Gastrocnemius medialis (tissue), 4 donors: ENCODE measurements at places on chromosomes 2 and 18. TPM values are rescaled to one million over a fixed set of nuclear protein-coding genes. Genes with fewer than 3 reads are reported as not detected.
A peak's percentile ranks its signal among the peaks of the same experiment; 100 is the strongest.

DNA sequence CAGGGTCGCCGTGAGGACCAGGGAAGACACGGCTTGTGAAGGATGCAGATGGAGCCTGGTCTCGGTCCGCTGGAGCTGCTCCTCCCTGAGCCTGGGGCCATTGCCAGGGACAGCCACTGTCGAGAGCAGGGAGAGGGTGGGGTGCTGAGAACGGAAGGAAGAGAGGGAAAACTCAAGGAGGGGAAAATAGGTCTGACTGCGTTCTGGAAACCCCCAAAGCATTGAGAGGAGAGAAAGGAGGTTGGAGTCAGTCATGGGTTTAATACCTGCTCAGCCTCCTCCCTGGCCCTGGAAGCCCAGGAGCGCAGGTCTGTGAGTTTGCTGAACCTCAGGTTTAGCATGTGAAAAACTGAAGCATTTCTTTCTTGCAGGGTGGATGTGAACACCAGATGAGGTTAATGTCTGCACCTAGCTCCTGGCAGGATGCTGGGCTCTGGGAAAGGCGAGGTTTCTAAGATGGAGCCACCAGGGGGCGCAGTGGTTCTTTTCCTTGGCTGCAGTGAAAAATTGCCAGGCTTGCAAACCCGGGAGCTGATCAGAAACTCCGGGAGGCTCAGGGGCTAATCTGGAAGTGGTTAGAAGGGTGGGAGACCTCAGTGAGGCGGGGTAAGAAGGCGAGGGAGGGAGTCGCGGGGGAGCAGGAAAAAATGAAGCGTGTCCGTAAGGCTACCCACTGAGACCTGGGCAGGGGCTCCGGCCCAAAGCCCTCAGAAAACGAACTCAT lies 33.6 kb upstream of the RNF149 start:
- no peaks in the 10 kb centered on the region for H3K36me3 ChIP-seq
- no peak overlapping the region for H3K27ac ChIP-seq
- H3K4me3 ChIP-seq: no peak overlapping the region
- DNase-seq: peak; percentile 38

DNA sequence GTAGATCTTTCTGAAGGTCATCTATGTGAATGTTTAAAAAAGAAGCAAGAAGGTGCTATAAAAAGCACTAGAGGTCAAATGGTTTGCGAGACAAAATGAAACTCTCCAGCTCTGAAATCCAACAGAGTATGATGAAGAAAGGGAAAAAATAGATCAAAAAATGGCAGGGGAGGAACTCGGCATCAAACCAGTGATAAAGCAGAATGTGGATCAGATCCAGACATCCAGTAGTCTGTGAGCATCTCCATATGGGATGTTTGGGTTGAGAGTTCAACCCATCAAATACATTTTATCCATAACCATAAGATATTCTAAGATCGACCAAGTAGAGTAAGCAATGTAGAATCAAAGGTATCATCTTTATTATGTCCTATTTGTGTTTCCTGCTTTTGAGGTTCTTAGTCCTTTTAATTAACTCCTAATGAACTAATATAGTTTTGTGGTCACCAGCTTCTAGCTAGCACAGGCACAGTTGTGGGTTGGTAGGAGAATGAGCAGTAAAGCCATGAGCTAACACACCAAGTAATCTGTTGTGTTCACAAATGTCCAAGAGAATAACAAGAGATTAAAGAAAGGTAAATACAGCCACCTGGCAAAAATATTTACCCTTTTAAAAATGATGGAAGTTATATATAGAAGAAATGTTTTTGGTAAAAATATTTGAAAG lies 160.9 kb downstream of the NEDD4L start:
- H3K27me3 ChIP-seq: no peaks in the 10 kb centered on the region
- H3K4me3 ChIP-seq: no peak overlapping the region
- peaks cover 19% of the 10 kb centered on the region for H3K4me1 ChIP-seq
- H3K36me3 ChIP-seq: no peaks in the 10 kb centered on the region

GRCh38 chr2:189841019-189841418 lies 56.8 kb downstream of the PMS1 start:
- no peak for DNase-seq
- H3K27ac ChIP-seq: no peak overlapping the region
- no peaks in the 10 kb centered on the region for H3K36me3 ChIP-seq
- no peak overlapping the region for H3K4me3 ChIP-seq
- no peaks in the 10 kb centered on the region for H3K27me3 ChIP-seq
- H3K4me1 ChIP-seq: peaks cover 8% of the 10 kb centered on the region

DNA sequence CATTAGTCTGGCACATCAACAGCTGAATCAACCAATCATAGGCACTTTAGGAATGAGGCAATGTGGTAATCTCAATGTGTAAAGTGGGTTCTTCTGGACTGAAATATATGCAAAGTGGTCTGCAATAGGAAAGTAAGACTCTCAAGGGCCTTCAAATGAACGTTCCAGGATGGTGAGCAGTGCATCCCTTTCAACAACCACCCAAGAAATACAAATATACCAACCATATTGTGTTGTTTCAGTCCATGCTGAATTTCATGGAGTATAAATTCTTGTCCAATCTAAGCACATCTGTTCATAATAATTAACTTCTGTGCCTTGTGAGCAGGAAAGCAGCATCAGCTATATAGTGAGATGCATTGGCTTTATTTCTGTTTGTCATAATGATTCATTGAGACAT lies 556.2 kb downstream of the THSD7B start:
- no peaks in the 10 kb centered on the region for H3K27me3 ChIP-seq
- no peak for DNase-seq
- no peaks in the 10 kb centered on the region for H3K4me1 ChIP-seq
- no peak overlapping the region for H3K4me3 ChIP-seq
- H3K36me3 ChIP-seq: no peaks in the 10 kb centered on the region
- H3K27ac ChIP-seq: no peak overlapping the region

The C2orf78 gene
- total RNA-seq: not detected

DNA sequence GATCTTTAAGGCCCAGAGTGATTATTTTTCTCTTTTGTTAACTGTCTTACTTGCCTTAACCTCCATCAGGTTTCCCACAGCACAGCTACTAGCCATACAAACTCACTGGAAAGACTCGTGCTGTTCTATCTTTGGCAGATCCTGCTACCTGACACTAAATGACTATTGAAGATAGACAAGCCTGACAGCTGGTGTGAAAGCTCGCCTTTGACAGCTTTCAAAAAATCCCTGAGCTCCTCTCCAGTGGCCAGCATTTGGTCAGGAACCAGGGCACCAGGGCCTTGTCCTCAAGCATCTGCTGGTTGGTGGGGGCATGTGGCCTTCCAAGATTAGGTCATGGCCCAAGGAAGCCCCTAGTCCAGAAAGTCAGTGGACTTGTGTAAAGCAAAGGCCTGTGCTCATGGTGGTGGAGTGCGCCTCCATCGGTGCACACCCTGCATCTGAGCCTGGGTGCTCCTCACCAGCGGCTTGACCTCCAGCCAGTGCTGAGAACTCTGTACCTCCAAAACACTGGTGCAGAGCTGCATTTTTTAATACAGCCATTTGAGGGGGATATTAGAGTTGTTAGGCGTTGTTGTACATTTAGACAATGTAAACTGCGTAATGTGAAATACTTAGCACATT lies 158.5 kb downstream of the NCK2 start:
- peak; percentile 66 for DNase-seq
- peak overlapping the region; percentile 83 for H3K27ac ChIP-seq
- H3K36me3 ChIP-seq: no peaks in the 10 kb centered on the region
- no peak overlapping the region for H3K4me3 ChIP-seq
- no peaks in the 10 kb centered on the region for H3K27me3 ChIP-seq

DNA sequence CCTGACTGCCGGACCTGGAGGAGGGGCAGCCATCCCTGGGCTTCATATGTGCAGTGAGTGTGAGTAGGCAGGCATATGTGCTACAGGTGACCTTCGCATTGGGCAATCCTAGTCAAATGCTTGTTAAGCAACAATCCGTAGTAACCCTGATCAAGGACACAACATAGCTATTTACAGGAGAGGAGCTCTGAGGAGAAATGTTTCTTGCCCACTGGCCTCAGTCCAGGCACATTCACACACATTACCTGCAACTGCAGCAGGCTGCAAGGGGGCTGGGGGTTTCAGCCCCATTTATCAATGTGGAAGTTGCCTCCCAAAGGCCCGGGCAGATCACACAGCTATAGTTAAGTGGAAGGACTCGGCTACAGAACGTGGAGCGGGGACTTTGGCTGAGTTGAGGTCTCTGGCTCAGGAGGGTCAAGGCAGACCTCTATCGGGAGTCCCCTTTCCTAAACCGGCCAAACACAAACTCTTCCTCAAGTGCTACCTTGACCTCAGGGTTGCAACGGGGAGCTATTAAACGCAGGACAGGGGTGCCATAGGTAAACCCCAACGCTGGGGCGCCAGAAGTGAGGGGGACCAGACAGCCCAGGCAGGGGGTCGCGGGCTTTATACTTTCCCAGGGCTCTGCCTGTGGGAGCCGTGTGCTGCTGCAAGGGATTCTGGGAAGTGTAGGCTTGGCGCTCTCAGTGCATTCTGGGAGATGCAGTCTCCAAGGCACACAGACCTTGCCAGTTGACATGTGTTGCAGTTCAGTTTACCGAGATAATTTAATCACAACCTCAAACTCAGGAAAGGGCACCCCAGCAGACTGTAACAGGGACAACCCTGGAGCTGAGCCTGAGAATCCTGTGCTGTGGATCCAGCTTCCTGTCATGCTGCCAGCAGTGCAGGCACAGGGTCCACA lies 9.4 kb downstream of the KHK start:
- no peaks in the 10 kb centered on the region for H3K27me3 ChIP-seq
- H3K27ac ChIP-seq: peak overlapping the region; percentile 69
- H3K4me3 ChIP-seq: peak overlapping the region; percentile 51
- peak; percentile 50 for DNase-seq
- H3K4me1 ChIP-seq: peaks cover 5% of the 10 kb centered on the region

DNA sequence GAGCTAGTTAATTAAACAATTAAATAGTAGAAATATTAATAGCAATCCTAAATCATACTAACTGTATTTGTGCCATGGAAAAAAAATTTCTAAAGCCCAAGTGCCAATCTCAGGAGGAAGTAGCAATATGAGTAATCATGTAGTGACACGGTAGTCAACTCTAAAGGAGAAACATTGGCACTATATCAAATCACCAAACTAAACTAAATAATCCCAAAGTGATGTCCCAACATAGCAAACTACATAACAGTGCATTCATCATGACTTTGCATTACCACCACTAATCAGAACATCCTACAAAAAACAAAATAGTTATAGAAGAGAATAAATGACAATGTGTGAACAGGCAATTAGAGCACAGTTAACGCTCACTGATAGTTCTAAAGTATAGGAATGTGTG lies 195.1 kb downstream of the EXOC6B start:
- no peak overlapping the region for H3K4me3 ChIP-seq
- peaks cover 21% of the 10 kb centered on the region for H3K4me1 ChIP-seq
- no peak for DNase-seq
- H3K27ac ChIP-seq: no peak overlapping the region
- H3K36me3 ChIP-seq: no peaks in the 10 kb centered on the region
- H3K27me3 ChIP-seq: no peaks in the 10 kb centered on the region

- no peak overlapping the region for H3K4me3 ChIP-seq
- H3K4me1 ChIP-seq: no peaks in the 10 kb centered on the region
- H3K27me3 ChIP-seq: no peaks in the 10 kb centered on the region
- no peaks in the 10 kb centered on the region for H3K36me3 ChIP-seq
Measured at GRCh38 chr2:239731422-239731821, 293.7 kb downstream of the NDUFA10 start.
